ENCODE measurements at places on chromosomes 6 and 20.

DNA sequence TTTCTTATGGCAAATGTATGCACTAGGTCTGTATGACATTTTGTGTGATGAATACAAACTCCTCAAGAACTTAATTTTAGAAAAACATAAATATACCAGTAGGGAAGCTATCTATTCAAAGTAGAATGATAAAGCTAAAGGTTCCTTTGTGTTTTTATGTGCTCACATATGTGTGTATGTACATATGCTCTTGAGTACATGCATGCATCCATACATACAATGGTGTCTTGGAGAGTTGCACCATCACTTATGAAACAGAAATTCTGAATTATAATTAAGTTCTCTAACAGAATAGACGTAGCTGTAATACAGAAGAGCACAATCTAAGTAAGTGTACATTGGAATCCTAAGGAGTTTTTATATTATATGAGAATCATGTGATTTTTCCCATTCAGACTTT lies 2.3 kb downstream of the NKAIN2 start:
- DNase-seq = no peak

- peak; percentile 18 for DNase-seq
Measured at GRCh38 chr6:25366903-25367545, 87.8 kb downstream of the CARMIL1 start.

GRCh38 chr6:36944650-36945049 lies 9.9 kb upstream of the PI16 start:
- no peak for DNase-seq

GRCh38 chr6:111559188-111560097 lies 46.2 kb downstream of the TRAF3IP2 start:
- peak; percentile 98 for DNase-seq

DNA sequence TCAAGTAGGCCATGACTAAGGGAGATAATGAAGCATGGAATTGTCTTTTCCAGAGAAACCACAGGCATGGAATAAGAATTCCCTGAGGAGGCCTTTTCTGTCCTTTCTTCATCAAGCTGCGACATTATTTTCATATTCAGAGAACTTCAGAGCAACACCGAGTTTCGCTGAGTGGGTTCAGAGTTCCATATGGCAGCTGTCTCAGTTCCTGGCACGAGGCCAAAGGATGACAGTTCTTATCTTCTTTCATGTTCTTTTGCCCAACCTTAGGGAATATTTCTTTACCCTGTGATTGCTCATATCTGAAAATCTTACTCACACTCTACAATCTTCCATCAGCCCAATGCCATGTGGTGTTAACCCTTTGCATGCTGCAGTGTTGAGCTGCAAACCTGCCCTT lies 135.3 kb upstream of the BMP2 start:
- DNase-seq = peak; percentile 15
